ENCODE measurements at places on chromosomes 7 and 10.
A peak's percentile ranks its signal among the peaks of the same experiment; 100 is the strongest.

- no peak for DNase-seq
Observed at GRCh38 chr10:972763-973162, 15.5 kb upstream of the GTPBP4 start.

DNA sequence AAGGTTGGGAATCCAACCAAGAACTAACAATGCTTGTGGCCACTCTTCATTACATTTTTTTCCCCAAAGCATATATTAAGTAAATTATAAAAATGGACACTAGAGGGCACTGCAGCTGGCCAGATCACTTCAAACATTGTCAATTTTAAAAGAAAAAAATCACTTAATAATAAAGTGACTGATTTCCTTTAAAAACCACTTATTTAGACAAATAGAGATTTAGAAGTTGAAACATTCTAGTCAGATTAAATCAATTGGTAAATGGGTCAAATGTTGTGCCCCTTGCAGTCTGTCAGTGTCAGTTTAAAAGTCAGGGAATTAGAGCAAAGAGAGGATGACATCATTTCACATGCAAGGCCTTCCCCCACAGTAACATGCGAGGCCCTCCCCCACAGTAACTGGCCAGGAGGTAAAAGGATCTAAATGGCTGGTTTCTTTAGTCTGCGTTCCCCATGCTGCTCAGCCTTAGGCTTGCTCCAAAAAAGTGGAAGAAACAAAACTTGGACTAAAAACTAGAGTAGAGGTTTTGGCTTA is 177.9 kb downstream of the SKAP2 start:
- peak; percentile 48 for DNase-seq

DNA sequence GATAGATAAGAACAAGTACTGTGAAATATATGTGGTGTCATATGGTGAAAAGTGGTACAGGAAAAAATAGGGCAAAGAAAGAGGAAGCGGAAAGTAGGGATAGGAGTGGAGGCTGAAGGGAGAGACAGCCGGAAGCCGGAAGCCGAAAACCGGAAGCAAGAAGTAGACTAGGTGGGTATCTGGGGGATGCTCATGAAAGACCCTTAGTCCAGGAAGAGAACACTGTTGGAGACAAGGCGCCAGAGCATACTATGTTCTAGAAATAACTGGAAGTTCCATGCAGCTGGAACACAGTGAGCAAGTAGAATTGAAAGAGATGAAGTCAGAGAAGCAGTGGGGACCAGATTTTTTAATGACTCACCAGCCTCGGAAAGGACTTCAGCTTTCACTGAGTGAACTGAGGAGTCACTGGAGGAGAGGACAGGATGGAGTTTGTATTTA is 22.5 kb downstream of the ST8SIA6 start:
- DNase-seq = no peak

- DNase-seq = peak; percentile 89
Observed at GRCh38 chr10:103193820-103194529, 903 bp upstream of the NT5C2 start.

- no peak for DNase-seq
Observed at GRCh38 chr10:131961047-131961776, 20.5 kb downstream of the BNIP3 start.

Measured in hematopoietic multipotent progenitor cell treated with erythropoietin and hydrocortisone succinate and interleukin-3 and kit ligand, for 17 days (in vitro differentiated cells).